Stimulated activated CD8-positive, alpha-beta memory T cell treated with anti-CD3 and anti-CD28 coated beads, Interleukin-7, amount 100 ng/mL, for 1 hour (primary cell): ENCODE measurements at places on chromosomes 7 and 10.

DNA sequence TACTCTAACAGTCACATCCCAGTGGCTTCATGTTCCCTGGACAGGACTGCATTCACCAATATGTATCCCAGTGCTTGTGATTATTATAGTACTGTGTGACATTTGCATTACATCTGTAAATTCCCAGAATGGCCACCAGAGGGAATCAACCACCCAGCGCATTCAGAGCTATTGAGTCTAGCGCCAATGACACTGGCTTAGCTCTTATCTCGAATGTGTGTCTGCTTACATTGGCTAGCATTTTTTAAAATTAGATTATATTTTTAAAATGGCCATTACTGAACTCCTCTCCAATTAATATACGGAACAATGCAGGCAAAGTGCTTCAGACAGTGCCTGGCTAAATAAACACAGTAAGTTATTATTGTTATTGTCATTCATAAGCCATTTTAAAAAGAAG lies 36.3 kb downstream of the TRIL start:
- no peak for DNase-seq

DNA sequence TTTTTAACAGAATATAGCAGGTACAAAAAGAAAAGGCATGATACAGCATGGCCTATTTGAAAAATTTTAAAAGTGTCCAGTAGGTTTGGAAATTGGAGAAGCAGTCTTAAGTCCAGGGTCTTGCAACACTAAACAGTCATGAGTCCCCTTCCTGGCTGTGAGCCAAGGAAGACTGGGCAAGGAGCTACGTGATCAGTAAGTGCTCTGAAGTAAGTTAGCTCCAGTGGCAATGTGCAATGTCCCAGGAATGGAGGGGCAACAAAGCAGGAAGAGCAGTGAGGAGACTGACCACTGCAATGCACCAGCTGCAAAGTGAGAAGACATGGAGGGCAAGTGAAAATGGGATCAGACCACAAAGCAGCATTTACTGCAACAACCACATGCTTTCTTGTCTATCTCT lies 72.9 kb upstream of the GRID1 start:
- DNase-seq, result no peak

DNA sequence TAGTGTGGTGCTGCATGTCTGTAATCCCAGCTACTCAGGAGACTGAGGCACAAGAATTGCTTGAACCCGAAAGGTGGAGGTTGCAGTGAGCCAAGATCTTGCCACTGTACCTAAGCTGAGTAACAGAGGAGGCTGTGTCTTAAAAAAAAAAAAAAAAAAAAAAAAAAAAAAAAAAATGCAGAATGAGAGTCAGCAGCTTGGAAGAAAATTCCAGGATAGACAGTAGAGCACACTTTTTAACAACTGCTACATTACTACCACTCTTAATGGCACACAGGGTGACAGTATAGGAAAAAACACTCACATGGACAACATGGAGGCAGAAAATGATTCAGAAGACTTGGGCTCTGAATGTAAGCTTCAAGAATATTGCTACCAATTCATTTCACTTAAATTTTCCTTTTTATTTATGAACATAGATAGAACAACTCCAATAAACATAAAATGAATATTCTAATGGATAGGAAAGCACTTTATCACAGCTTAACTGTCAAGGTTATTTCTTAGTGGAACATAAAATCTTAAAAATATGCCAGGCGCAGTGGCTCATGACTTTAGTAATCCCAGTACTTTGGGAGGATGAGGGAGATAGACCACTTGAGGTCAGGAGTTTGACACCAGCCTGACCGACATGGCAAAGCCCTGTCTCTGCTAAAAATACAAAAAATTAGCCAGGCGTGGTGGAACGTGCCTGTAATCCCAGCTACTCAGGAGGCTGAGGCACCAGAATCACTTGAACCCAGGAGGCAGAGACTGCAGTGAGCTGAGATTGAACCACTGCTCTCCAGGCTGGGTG lies 31.5 kb downstream of the CHCHD3 start:
- no peak for DNase-seq

DNA sequence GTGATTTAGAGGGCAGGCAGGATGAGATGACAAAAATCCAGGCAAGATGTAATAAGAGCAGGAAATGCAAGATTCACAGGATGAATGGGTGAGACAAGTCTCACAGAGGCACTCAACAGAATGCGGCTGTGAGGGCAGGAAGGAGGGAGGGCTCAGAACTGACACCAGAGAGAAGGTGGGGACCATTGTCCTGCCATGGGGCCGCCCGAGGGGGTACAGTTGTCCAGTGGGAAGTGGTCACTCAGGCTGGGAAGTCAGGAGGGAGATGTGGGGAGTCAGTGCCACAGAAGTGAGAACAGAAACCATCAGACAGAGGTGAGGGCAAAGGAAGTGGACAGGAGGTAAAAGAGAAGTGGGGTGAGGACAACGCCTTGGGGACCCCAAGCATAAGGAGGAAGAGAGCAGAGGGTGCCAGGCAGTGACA lies 8.9 kb downstream of the HIP1 start:
- DNase-seq, result no peak
